ENCODE measurements at places on chromosomes 11 and 22.

- DNase-seq: no peak
These were observed 44.1 kb downstream of the USP28 start for GRCh38 chr11:113831314-113831713.

GRCh38 chr11:12599408-12600143 is 74.6 kb upstream of the TEAD1 start:
- no peak for DNase-seq

- DNase-seq: no peak
These were observed 102.4 kb upstream of the FSHB start for GRCh38 chr11:30128269-30128932.

DNA sequence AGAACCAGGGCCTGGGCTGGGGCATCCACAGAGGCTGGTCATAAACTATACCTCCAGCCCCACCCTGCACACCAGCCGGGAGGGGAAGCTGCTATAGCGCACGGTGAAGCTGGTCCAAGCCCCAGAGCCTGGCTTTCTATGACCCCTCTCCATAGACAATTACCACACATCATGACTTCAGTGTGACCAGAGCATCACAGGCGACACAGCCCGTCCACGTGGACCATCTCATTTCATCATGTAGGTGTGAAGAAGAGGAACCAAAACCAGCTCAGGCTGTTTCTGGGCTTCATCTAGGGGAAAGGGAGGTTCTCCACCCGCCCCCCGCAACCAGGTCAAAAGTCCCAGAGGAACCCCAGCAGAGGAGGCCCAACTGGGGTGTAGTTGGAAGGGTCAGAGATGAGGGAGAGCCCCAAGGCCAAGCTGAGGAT is 3.0 kb downstream of the CXCR5 start:
- no peak for DNase-seq

DNA sequence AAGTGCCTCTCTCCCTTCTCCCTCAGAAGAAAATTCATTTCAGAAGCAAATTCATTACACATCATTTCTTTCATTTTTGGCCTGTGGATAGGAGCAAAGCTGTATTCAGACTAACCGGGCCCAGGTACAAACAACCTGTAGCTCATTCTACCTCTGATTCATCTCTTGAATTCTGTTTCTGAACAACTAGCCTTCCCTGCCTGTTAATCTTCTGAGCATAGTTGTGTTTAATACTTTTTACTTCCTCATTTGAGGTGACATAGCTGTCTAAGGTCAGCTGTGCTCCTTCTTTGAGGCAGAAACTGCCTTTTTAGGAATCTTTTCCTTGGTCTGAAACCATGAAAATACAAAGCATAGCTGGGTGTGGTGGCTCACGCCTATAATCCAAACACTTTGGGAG is 12.6 kb upstream of the IL18BP start:
- no peak for DNase-seq

- DNase-seq: no peak
These were observed 1.0 kb downstream of the CCDC85B start for GRCh38 chr11:65891219-65892136.

DNA sequence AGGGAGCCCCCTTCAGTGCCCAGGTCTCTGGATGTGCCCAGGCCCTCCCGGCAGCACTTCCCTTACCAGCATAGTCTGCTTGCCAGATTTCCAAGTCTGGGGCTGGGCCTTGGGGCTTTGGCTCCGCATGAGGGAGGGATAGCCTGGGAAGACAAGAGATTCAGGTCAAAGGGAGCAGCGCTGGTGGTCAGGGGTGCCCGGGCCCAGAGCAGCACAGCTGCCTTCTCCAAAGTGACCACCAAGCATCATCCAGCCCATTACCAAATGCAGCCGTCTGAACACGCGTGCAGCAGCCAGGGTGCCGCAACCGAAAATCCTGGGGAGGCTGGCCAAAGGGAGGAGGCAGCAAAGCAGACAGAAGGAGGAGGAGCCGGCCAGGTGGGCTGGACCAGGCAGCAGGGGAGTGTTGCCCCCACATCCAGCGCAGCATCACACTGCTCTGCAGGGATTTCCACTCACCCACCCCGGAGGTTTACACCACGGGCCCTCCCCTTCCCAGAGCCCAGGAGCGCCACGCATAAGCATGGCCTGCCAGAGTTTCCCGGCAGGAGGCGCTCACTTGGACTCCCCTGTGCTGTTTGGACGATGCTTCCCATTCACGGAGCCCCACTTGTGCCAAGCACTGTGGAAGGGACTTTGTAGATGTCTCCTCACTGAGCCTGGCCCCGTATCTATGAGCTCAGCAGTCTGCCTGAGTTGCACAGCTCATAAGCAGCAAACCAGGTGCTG is 22.5 kb downstream of the TRIM29 start:
- DNase-seq: no peak

DNA sequence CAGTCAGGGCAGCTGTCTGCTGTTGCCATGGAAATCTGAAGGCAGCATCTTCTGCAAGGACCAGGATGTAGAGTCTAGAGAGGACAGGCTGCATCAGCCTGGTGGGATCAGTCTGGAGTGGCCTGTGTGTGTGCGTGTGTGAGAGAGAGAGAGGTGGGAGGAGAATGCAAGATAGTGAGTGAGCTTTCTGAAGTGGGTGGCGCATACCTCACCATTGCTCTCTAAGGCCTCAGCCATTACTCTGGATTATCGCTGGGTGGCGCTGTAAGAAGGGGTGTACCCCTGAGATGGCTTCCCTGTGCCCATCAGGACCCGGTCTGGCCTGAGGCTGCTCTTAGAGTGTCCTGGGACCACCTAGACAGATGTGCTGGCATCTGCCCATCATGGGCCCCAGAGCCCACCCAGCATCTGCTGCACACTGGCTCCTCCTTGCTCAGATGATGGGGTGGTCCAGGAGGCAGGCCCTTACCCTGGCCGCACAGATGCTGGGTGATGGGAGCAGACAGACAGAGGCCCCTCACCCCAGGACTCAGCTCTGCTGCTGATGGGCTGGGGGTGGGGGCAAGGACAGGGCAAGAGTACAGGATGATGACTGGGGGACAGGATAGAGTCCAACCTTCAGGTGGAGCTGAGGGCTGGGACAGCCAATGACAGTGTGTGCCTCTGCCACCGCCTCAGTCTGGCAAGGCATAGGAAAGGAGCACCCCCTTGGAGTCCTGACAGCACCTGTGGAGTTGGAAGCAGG is 25.7 kb upstream of the TUB start:
- no peak for DNase-seq

DNA sequence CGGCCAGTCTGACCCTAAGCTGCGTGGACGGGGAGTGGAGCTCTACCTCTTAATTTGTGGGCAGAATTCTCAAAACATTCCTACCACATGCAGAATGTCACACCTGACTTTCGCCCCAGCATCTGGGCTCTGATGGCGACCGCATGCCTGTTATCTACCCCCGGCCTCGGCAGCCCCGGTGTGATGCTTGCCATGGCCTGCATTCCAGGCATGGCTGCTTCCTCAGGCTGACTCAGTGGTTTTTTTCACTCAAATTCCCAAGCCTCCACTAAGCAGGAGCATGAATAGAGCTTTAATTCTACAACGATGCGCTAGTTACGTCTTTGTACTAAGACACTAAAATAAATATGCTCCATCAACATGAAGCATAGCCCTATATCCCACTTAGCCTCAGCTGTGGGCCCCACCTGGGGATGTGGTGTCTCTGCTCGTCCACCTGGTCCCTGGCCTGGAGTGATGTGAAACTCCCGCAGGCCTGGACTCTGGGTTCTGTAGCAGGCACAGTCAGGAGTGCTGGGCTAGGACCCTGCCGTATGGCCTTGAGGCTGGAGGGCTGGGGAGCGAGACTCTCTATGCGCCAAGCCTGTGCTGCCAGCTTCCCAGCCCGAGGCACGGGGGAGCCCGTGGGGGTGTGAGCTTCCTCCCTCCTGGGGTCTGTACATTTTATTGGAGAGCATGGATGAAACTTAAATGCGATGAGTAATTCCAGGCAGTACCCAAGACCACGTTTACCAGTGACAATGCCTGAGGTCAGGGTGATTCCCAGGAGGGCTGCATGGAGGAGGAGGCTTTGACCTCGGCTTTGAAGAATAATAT is 153.2 kb downstream of the CTTN start:
- no peak for DNase-seq

DNA sequence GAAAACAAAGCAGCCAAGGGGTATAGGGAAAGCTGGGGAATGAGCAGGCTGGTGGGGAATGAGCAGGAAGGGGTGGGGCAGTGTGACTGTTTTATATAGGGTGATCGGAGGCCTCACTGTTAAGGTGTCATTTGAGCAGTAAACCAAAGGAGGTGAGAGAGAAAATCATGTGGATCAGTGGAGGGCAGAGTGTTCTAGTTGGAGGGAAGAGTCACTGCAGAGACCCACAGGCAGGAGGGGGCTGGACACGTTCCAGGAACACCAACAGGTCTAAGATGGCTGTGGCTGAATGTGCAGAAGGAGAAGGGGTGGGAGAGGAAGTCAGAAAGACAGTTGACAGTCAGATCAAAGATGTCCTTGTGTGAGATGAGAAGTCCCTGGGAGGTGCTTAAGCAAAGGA is 103.8 kb downstream of the ENTHD1 start:
- DNase-seq: no peak

DNA sequence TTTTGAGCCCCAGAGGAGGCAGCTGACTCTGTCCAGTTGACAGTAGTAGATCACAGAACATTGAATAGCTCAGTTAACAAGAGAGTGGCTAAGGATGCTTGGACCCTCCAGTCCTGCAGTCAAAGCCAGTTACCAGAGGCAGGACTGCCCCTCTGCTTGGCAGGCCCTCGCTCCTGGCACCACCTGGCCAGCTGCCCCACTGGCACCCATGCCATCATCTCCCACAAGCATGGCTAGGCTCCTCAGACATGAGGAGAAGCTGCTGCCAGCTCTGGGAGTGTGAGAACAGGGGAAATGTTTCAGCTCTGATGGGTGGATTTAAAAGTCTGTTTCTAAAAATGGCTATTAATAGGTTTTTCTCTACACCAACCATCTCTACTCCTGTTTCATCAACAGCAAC is 13.9 kb downstream of the ME3 start:
- DNase-seq: no peak

GRCh38 chr22:48948575-48949170 is 879.0 kb downstream of the BRD1 start:
- DNase-seq: peak; percentile 32

GRCh38 chr11:79071190-79071589 is 369.6 kb downstream of the TENM4 start:
- no peak for DNase-seq

GRCh38 chr22:47209040-47209514 is 446.6 kb downstream of the TBC1D22A start:
- DNase-seq: no peak

DNA sequence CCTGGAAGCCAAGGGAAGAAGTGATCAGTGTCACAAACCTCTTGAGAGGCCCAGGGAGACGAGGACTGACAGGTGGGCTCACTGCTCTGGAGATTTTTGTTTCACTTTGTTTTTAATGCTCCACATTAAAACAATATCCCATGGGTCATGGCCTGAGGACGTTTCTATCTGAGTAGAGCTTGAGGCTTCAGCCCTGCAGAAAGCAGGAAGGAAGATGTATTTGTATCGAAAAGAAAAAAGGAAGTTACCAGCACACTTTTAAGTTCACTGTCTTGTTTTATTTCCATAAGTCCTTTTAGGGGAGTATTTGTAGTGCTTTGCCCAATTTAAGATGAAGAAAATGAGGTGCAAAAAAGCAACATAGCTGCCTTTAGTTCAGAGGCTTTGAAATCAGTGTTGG is 191.1 kb downstream of the GRIK4 start:
- DNase-seq: no peak

DNA sequence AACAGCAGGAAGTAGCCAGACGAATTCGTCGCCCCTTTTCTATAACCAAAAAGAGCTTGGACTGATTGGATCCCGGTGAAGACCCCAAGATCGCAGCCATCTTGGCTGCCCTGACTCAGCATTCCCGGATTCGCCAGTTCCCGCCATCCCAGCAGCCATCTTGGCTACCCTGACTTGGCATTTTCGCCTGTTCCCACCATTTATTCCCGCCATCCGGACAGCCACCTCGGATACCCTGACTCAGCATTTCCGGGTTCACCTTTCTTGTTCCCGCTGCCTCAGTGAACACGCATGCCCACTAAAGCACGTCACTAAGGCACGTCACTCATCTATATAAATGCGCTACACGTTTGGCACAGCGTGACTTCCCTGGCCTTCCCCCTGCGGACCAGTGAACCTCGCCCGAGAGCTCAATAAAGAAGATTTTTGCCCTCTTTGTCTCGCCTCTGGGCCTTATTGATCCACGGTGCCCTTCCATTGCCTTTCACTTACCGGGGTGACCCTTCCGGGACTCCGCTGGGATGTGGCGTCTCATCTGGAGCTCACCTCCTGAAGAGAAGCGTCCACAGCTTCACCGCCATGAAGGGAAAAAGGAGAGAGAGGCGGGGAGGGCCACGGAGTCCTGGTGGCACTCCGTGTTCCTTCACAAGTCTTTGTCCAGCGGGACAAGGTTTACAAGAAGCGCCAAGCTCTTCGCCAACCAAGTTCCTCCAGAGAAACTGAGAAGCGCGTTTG is 4.0 kb upstream of the OR56A3 start:
- DNase-seq: no peak

DNA sequence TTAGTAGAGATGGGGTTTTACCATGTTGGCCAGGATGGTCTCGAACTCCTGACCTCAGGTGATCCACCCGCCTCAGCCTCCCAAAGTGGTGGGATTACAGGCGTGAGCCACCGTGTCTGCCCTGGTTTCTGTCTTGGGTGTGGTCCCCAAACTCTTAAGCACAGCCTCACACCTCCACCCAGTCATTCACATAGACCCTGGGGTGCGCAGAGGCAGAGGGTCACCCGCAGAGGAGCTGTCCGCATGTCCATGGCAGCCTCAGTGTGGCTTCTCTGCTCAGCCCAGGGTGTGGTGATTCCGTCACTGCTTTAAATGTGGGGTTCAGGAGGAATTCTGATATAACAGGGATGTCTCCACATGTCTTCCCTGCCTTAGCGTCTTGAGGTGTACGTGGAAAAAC is 48.5 kb upstream of the PRODH start:
- DNase-seq: no peak

- DNase-seq: no peak
These were observed 1517.5 kb upstream of the TENM4 start for GRCh38 chr11:80958361-80958760.

GRCh38 chr11:14942745-14943144 is 29.4 kb downstream of the CALCA start:
- DNase-seq: no peak

DNA sequence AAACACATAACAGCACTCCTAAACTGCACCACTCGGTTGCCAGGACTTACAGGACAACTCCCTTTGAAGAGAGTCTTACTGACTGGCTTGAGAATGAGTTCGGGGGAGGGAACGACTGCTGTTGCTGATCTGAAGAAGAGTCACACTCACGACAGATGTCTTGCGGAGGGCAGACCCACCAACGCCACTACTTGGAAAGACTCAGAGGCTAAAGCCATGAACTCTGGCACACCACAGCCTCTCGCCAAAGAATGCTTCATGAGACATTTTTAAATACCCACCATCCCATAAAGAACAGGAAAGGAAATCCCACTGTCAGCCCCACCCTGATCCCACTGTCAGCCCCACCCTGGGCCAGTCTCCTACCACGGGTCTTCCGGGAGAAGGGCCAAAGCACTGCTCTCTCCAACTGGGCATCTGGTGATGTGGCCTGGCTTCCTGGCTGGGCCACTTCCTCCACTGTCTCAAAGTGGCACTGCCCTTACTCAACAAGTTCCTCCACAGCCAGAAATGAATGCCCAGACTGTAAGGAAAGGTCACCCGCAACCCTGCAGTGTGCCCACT is 73.6 kb downstream of the MICAL3 start:
- DNase-seq: no peak

GRCh38 chr11:21323617-21324016 is 654.2 kb downstream of the NELL1 start:
- DNase-seq: no peak
